CD4-positive, alpha-beta T cell treated with Interleukin-17A for 4 hours (primary cell): ENCODE measurements at places on chromosomes 12 and 14.

DNA sequence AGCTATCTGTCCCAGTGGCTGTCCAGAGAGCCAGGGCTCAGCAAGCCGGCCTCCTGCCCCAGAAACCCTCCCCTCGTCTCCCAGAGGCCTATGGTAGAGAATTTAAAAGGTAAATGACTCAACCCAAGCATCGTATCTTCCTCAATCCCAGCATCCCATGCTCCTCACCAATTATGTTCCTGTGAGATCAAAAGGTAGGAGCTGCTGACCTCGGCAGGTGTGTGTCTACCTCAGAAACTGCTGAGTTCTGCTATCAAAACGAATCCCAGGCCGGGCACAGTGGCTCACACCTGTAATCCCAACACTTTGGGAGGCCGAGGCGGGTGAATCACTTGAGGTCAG is 49.3 kb downstream of the FOXN3 start:
- no peak for DNase-seq

- no peak for DNase-seq
Observed at GRCh38 chr12:116164250-116165035, 113.0 kb downstream of the MED13L start.

- DNase-seq: no peak
Observed at GRCh38 chr12:53700567-53700966, 24.7 kb upstream of the ATP5MC2 start.

DNA sequence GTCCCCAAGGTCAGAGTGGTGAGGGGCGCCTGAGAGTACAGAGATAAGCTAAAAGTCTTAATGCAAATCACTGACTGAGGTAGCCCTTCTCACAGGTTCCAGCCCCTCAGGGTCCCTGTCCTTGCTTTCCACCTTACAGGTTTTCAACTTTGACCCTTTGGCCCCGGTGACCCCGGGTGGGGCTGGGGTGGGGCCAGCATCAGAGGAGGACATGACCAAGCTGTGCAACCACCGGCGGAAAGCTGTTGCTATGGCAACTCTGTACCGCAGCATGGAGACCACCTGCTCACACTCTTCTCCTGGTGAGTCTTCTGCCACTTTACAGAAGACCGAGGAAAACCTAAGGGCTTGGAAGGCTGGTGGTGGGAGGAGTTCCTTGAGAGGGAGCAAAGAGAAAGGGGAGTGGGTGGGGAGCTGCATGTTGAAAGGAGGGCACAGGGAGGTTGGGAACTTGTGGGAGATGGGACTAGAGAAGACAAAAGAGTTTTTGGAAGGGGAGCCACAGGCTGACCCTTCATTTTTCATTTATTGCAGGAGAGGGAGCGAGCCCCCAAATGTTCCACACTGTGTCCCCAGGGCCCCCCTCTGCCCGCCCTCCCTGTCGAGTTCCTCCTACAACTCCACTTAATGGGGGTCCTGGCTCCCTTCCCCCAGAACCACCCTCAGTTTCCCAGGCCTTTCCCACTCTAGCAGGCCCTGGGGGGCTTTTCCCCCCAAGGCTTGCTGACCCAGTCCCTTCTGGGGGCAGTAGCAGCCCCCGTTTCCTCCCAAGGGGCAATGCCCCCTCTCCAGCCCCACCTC is 2.4 kb downstream of the MBD6 start:
- no peak for DNase-seq

DNA sequence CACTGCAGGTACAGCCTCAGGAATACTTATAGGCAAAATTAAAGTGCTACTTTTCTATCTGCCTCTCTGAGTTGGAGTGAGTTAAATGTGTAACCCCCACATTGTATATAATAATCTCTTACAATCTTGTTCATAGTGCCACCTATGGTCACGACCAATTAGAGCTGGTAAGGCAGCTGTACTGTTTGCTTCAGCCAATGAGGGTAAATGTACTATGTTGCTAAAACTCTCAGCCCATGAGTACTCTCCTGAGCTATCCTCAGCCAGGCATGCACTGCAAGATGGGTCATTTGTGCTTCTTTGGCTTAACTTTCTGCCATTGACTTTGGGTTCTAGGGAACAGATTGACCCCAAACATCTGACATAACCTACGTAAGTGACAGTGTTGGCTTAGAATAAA is 15.0 kb upstream of the MDM2 start:
- DNase-seq: peak; percentile 15

- DNase-seq: no peak
Observed at GRCh38 chr12:96218989-96219678, 25.0 kb downstream of the ELK3 start.

DNA sequence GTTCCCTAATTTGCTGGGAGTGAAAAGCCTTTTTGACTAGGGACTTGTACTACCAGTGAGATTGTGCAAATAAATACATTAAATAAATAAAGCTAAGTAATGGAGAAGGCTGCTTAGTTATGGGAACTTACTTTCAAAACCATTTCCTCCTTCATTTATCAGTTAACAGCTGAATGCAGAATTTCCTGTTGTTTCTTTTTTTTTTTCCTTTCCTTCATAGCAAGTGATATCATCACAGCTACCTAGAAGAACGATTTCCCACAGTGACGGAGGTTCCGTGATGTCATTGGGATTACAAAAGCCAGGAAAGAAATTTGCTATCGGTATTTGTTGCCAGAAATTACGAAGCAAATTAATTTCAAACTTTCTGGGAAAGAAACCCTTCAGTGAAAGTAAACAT is 42.1 kb upstream of the SOCS2 start:
- no peak for DNase-seq

GRCh38 chr14:102316338-102316742 is 3.2 kb upstream of the ZNF839 start:
- peak; percentile 41 for DNase-seq

DNA sequence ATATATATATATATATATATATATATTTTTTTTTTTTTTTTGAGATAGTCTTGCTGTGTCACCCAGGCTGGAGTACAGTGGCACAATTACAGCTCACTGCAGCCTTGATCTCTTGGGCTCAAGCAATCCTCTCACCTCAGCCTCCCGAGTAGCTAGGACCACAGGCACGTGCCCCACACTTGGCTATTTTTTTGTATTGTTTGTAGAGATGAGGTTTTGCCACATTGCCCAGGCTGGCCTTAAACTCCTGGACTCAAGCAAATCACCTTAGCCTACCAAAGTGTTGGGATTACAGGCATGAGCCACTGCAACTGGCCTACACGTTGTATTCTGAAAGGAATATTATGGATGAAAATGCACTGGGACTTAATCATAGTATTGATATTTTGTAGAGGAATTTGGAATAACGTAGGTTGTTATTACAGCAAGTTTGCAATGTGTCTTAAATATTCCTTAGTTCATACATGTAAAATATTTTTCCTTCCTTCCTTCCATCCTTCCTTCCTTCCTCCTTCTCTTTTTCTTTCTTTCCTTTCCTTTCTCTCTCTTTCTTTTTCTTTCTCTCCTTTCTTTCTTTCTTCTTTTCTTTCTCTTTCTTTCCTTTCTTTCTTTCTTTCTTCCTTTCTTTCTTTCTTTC is 862 bp downstream of the KLRB1 start:
- no peak for DNase-seq

DNA sequence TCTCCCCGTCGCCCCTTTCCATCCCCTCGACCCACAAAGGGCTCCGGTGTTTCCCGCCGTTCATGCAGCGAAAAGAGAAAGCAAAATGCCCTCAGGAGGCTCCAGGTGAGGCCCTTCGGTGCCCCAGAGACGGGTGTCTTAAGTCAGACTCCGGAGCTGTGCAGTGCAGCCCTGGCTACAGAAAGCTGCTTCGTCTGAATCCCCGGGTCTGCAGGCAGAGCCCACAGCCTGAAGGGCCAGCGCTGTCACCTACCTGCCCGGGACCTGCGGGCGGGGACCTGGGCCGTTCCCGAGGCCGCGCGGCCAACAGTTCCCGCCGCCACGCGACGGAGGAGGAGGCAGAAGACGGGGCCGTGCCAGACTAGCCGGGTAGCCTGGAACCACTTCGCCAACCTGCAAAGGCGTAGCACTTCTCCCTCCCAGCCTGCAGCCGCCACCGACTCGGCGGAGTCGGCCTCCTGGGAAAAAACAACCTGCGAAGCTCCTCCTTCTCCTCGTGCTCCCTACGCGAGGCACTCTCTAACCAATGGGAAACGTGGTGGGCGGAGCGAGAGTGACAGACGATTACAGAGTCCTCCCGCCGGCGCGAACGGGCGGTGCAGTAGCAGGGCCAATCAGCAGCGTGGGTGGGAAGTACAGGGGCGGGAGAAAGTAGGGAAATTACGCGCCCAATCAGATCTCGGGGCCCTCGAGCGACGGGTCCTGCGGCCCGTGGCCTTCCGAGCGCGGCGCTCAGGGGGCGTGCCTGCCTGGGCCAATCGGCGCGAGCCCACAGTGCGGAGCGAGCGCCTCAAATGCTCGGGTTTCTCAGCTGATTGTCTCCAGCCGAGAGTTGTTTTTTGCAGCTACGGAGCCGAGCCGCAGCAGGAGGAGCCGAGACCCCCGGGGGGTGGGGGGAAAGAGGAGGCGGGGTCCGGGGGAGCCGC is at the start of the genes GPR137C and TXNDC16:
Gene GPR137C (plus strand): TSS at position 774 of the 926 bp plus-strand sequence. CDS start 312 bp downstream, outside the sequence.
Gene TXNDC16 (minus strand): TSS at position 443 of the 926 bp plus-strand sequence. CDS start 8,948 bp downstream, outside the sequence.
- DNase-seq: peak; percentile 99

DNA sequence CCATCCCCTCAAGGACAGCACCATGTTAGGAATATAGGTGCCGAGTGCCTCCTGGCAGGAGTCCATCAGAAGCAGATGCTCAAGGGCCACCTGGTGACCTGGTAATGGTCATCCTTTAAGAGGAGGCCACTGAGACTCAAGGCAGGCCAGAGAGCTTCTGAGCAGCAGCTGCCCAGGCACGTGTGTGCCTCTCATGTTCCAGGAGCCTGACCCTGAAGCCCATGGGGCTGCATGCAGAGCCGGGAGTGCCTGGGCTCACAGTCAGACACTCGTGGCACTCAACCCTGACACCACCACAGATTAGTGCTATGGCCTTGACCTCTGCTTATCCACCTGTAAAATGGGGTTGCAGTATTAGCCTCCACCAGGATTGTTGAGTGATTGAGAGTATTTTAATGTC is 45.6 kb downstream of the C14orf132 start:
- no peak for DNase-seq

- DNase-seq: no peak
Observed at GRCh38 chr14:102772781-102773570, 4.3 kb upstream of the TRAF3 start.

DNA sequence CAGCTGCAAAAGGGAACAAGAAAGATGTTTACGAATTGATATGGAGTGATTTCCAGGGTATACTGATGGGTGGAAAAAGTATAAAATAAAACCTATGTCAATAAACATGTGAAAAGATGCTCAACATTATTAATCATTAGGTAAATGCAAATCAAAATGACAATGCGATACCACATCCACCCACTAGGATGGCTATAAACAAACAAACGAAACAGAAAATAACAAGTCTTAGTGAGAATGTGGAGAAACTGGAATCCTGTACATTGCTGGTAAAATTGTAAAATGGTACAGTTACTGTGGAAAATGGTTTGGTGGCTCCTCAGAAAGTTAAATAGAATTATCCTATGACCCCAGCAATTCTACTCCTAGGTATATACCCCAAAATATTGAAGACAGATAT is 9.5 kb upstream of the BEST3 start:
- no peak for DNase-seq

DNA sequence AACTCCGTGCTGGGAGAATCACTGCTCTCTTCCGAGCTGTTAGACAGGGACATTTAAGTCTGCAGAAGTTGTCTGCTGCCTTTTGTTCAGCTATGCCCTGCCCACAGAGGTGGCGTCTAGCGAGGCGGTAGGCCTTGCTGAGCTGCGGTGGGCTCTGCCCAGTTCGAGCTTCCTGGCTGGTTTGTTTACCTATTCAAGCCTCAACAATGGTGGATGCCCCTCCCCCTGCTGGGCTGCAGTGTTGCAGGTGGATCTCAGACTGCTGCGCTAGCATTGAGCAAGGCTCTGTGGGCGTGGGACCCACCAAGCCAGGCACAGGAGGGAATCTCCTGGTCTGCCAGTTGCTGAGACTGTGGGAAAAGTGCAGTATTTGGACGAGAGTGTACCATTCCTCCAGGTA is 43.7 kb downstream of the GPR137C start:
- DNase-seq: no peak

DNA sequence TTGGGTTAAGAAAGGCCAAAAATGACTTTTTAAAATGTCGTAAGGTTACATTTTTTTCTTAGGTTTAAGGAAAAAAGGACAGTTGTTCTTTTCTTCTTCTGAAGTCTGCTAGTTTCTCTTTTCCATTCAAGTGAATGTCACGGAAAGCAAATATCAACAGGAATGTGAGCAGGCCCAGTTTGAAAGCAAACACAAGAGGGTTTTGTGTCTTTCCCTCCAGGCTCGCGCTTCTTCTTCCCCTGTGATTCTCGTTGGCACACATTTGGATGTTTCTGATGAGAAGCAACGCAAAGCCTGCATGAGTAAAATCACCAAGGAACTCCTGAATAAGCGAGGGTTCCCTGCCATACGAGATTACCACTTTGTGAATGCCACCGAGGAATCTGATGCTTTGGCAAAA is 85.4 kb downstream of the LRRK2 start:
- DNase-seq: no peak

DNA sequence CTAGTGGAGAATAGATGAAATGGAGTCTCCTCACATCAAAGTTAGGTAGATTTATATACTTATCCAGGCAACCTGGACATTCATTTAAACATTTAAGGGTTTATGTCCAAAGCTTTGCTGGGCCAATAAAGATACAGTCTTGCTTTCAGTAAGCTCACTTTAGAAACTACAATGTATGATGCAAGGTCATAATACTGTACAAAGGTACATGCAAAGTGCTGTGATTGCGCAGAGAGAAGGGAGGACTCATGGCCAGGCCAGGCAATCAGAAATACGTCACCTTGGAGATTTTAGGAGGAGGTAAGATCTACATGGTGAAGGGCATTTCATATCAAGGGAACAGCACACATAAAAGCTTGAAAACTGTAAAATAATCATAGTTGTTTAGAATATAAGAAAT is 113.6 kb downstream of the FGD4 start:
- DNase-seq: no peak

GRCh38 chr12:120238839-120239445 is 26.6 kb downstream of the PXN start:
- no peak for DNase-seq

DNA sequence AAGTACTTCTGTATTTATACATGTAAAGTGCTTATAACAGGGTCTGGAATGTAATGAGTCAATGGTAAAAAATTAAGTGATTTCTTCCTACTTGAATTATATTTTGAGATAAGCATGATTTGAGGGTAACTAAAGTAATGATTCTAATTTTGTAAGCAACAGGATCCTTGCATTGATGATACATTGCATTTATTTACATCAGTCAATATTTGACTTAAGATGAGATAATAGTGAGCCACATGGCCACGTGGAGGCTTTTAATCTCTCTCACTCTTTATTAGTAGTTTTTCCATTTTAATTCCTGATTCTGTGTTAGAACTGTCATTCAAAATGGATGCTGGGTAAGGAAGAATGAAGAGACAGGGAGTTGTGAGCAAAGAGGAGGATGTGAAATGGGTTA is 298.1 kb upstream of the PRICKLE1 start:
- DNase-seq: no peak

DNA sequence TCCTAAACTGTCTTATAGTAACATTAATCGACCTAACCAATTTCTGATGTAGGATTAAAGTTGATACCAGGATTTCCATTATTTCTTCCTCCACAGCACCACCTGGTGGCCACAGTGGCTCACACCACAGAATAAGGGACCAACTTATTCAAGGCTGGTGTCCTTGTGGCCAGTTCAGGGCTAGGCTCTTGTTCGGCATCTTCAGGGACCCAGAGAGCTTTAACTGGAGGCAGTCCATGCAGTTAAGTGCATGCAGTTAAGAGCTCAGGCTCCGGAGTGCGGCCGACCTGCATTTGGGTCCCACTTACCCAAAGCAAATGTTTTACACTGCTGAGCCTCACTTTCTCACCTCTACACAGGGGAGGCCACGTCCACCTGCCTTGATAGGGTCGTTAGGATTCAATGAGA is 42.0 kb upstream of the GPR68 start:
- peak; percentile 89 for DNase-seq
